Naive B cell (primary cell): ENCODE measurements at places on chromosomes 6 and 20.

- no peak for DNase-seq
Measured at GRCh38 chr20:47730744-47731143, 54.5 kb downstream of the SULF2 start.

DNA sequence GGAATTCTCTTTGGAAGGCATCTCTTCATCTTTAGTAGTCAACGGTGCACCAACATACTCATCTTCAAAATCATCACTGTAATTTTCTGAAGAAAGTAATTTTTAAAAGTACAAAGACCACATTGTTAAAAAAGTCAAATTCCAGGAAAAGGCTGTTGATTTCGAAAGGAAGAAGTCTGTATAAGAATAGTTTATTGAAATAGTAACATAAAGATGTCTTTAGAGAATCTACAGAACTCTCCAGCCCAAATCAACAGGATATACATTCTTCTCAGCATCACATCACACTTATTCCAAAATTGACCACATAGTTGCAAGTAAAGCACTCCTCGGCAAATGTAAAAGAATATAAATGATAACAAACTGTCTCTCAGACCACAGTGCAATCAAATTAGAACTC lies 23.4 kb downstream of the CEP162 start:
- no peak for DNase-seq

- DNase-seq, result no peak
Measured at GRCh38 chr6:116099036-116099435, 1.6 kb upstream of the NT5DC1 start.

GRCh38 chr6:138953451-138953850 lies 34.6 kb downstream of the REPS1 start:
- DNase-seq, result no peak

DNA sequence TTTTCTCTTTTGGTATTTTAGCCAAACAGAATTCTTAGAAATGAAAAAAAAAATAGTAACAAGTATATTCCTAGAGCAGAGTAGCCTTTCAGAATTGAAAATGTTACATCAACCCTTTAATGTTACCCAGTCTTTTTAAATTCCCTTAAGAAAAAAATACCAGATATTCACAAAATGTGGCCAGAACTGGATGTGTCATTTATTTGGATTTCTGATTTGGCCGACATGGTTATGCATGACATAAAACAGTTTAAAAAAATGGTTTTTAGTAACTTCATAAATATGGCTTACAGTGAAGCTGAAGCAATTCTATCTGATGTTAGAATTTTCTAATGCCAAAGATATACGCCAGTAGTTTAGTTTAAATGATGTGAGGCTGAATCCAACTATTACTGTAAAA lies 112.0 kb downstream of the ATXN1 start:
- no peak for DNase-seq
